ENCODE measurements at places on chromosomes 12 and 14.

- DNase-seq: no peak
These were observed 6.4 kb downstream of the STX2 start for GRCh38 chr12:130832561-130833209.

GRCh38 chr12:22600181-22600580 lies 24.8 kb upstream of the ETNK1 start:
- DNase-seq: no peak

- DNase-seq: no peak
These were observed 62.8 kb upstream of the PRB2 start for GRCh38 chr12:11457996-11458645.

- DNase-seq: no peak
These were observed 51.3 kb downstream of the SCARB1 start for GRCh38 chr12:124812356-124812755.

DNA sequence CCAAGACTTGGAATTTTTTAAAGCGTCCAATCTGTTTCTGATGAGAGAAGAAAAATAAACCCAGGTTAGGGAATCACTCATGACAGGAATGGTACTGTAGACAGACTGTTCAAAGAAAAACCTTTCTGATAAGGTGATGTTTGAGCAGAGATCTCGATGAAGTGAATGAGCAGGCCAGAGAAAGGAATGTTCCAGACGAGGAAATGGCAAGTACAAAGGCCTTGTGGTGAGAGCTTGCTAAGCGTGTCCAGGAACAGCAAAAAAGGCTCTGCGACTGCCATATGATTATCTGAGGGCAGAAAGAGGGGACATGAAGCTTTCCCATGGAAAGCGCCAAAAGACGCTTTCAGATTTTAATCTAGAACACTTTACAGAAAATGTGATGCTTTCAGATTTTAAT lies 458.4 kb upstream of the SOX5 start:
- no peak for DNase-seq

- DNase-seq: no peak
These were observed 11.8 kb upstream of the CDK2AP1 start for GRCh38 chr12:123283461-123283860.

DNA sequence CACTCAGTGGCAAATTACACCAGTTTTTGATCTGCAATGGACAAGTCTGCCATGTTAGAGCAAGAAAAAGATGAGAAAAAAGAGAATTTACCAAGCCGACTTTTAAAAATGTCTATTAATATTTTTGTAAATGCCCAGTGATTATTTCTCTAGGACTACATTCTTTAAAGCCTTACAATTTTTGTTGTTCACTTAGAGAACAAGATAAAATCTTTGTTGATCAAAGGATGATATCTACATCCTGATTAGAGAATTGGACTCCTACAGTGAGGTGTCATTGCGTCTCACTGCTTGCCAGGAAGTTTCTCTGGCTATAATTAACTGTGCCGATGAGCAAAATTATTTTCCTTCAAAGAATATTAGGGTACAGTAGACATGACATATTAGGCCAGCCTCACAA lies 1.7 kb upstream of the CFAP54 start:
- no peak for DNase-seq

DNA sequence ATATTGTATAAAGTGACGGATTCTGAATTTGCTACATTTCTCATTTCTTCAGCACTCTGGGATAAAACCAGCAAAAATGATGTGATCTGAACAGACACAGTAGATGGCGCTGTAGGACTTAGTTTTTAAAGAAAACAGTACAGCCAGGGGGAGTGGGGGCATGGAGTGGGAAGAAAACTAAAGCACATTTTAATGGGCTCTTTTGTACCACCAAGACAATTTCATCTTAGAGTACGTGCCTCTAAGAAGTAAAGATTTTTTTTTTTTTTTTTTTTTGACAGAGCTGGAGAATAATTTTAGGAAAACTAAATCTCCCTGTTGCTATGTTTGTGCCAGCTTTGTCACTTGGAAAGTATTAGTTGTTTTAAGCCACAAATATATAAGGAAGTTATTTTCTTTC lies 124.4 kb downstream of the RAD51B start:
- peak; percentile 82 for DNase-seq

- DNase-seq: no peak
These were observed 13.5 kb downstream of the GPR84 start for GRCh38 chr12:54350743-54351142.

- DNase-seq: no peak
These were observed 218.8 kb upstream of the RGS6 start for GRCh38 chr14:71713451-71713850.

DNA sequence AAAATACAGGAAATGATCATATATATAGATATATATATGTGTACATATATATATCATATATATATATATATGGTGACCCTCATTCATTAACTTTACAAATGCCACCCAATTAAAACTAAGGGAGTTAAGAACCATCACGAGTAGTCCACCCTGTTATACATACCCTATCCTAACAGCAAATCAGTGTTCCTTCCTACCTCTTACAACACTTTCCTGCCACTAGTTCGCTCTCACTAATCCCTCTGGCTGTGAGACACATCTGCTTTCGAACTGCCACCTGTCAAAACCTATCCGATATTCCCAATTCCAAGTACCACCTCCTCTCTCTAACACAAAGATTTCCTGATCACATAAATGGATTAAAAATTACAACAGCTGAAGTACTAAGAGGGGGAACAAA lies 100.5 kb downstream of the EEA1 start:
- DNase-seq: no peak

- no peak for DNase-seq
These were observed 466.4 kb downstream of the MED13L start for GRCh38 chr12:115811045-115811444.

- no peak for DNase-seq
These were observed 168.7 kb upstream of the CNOT2 start for GRCh38 chr12:70074510-70074909.

DNA sequence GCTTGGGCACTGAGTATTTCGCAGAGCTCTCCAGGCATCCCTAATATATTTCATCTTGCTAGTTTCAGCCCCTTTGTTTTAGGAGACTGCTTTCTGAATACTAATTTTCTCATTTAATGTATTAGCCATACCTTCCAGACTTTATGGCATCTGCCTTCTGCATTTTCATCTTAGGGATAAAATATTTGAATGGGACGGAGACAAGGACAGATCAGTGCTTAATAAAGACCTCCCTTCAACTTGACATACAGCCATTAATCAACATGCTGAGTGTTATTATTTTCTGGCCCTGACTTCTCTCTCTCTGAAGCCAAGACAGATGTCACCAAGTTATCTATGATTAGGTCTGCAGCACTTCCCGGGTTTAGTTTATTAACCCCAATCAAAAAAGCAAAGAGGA lies 42.4 kb downstream of the CACNA2D4 start:
- DNase-seq: peak; percentile 71

DNA sequence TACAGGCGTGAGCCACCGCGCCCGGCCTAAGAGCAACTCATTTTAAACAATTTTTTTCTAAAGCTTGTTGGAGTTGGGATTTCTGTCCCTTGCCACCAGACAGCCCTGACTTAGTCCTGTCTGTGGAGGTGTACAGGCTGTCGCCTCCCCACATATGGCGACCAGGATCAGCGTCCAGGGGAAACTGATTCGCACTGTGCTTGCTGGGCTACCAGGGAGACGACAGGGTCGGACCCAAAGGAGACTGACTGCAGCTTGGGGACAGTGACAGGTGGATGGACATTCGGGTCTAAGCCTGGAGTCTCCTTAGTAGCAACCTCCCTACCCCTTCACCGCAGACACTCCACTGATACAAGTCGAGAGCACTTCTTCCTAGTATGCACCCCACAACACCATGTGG lies 40.3 kb downstream of the TRAFD1 start:
- no peak for DNase-seq

DNA sequence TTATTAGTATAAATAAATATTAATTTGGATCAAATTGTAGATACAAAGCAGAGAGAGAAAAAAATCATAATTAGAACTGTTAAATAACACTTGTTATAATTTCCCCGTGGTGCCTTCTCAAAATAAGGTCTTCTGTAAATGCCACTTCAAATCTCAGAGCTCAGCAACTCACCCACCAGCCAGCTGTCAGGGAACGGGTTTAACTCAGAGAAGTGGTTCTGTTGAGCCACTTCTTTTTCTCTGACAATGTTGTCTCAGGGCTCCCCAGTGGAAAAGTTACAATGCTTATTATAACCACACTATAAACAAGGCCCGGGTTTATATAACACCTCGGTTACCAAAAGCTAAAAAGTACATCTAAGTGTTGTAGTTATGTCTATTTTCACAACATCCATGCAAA lies 452.6 kb downstream of the GLT1D1 start:
- DNase-seq: no peak

DNA sequence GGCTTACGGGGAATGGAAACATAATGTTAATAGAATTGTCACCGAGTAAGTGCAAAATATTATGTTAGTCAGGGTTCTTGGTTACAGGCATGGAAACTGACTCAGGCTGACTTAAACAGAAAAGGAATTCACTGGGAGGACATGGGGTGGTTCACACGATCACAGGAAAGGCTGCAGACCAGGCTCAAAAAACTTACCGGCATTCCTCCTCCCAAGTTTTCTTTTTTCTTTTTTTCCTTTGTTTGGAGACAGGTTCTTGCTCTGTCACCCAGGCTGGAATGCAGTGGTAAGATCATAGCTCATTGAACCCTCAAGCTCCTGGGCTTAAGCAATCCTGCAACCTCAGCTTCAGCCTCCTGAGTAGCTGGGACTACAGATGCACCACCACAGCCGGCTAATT lies 11.9 kb upstream of the UBE2N start:
- DNase-seq: no peak

DNA sequence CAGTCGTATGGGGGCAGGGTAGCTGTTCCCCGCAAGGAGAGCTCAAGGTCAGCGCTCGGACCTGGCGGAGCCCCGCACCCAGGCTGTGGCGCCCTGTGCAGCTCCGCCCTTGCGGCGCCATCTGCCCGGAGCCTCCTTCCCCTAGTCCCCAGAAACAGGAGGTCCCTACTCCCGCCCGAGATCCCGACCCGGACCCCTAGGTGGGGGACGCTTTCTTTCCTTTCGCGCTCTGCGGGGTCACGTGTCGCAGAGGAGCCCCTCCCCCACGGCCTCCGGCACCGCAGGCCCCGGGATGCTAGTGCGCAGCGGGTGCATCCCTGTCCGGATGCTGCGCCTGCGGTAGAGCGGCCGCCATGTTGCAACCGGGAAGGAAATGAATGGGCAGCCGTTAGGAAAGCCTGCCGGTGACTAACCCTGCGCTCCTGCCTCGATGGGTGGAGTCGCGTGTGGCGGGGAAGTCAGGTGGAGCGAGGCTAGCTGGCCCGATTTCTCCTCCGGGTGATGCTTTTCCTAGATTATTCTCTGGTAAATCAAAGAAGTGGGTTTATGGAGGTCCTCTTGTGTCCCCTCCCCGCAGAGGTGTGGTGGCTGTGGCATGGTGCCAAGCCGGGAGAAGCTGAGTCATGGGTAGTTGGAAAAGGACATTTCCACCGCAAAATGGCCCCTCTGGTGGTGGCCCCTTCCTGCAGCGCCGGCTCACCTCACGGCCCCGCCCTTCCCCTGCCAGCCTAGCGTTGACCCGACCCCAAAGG lies 804 bp downstream of the GAPDH start:
- DNase-seq: peak; percentile 44

DNA sequence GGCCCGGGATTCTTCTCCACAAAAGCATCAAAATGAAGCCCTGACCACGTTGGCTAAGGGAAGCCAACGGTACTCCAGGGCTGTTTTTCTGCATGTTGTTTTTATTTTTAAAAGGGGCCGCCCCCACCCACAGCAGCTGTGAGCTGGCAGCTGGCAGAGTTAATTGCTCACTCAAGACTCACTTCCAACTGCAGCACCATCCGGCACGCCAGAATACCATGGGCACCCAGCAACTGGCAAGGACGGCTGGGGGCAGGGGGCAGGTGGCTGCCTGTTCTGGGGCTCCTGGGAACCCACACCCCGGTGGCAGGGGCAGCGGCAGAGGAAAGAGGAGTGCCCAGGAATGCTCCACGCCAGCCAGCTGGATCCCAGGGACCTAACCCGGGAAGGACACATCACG lies 44.3 kb downstream of the NCOR2 start:
- peak; percentile 52 for DNase-seq

- no peak for DNase-seq
These were observed 454.9 kb downstream of the LRIG3 start for GRCh38 chr12:58465418-58465817.

- no peak for DNase-seq
These were observed 289.0 kb downstream of the KSR2 start for GRCh38 chr12:117679776-117680175.

DNA sequence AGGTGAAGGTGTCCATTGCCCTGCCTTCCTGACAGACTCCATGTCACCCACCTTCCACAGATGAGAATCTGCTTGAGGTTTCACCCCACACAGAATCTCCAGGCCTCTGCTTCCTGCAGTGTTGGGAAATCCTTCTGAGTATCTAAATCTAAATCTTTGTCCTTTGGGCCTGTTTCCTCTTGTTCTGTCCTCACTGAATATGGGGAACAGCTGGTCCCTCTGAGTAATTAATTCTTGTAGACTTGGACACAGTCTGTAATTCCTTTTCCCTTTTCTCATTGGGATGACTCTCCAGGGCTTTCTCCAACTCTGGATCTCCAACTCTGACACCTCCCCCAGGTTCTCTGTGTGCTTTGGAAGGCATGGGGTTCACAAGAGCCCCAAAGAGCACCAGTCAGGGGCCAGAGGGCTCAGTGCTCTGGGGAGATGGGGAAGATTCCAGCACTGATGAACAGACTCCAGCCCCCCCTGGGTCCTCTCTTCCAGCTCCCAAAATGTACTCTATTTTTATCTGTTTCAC lies 2.3 kb upstream of the ACVRL1 start:
- DNase-seq: no peak

All from NCI-H446 (cell line).